ENCODE measurements at places on chromosomes 1 and 21. TPM values are rescaled to one million over a fixed set of nuclear protein-coding genes. Genes with fewer than 3 reads are reported as not detected.

DNA sequence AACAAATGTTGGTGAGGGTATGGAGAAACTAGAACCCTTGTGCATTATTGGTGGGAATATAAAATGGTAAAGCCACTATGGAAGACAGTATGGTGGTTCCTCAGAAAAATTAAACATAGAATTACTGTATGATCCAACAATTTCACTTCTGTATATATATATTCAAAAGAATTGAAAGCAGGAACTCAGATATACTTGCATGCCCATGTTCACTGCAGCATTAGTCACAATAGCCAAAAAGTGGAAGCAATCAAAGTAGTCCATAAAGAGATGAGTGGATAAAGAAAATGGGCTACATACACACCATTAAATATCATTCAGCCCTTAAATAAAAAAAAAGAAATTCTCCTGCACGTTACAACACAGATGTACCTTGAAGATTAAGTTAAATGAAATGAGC, 34.1 kb downstream of the ABL2 start:
- DNase-seq: no peak

- DNase-seq: no peak
Observed at GRCh38 chr1:185479796-185480195, 162.8 kb upstream of the IVNS1ABP start.

Gene INSRR
- total RNA-seq: not detected

Gene ARHGAP30
- total RNA-seq: not detected

Gene TRIM58
- total RNA-seq: under 0.01 TPM

Gene ERICH3
- not detected for total RNA-seq

Data from lung microvascular endothelial cell (primary cell).